Psoas muscle (tissue), 8 donors: ENCODE measurements at places on chromosomes 6 and 20.
A peak's percentile ranks its signal among the peaks of the same experiment; 100 is the strongest.

- no peak for DNase-seq
Observed at GRCh38 chr6:14798594-14798982, 447.3 kb upstream of the JARID2 start.

DNA sequence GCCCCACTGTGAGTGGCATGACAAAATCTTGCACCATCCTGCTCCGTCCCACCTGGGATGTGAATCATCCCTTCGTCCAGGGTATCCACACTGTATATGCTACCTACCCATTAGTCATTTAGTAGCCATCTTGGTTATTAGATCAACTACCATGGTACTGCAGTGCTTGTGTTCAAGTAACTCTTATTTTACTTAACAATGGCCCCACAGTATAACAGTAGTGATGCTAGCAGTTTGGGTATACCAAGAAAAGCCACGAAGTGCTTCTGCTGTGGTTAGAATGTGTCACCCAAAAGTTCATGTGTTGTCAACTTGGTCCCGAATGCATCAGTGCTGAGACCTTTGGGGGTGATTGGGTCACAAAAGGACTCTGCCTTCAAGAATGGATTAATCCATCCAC, 11.7 kb downstream of the OSER1 start:
- DNase-seq = no peak

DNA sequence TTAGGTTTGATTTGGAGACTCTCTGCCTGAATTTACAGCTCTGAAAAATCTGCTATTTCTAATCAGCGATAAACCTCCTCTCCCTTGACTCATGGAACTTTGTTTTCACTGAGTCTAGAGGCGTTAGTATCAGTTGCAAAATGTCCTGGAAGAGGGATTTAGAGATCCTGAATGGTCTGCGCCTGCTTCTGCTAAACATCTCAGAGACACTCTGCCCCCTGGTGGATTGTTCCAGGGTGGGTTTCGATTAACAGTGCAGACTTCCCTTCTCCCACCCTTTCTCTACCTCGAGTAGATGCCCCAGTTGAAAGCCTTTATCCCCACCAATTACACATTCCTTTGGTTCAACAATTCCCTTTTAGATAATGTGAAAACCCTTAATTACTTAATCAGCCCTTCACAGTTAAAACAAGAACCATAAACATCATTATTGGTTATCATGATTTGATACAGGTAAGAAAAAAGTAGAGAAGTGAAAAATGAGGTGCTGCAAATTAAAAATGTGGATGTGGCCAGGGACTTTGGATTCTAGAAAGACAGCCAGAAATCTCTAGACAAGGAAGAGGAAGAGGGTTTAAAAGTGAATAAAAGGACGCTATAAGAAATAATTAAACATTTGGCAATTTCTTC, 5.5 kb downstream of the HTR1B start:
- peak; percentile 57 for DNase-seq

- no peak for DNase-seq
Observed at GRCh38 chr6:53103993-53104675, 38.9 kb downstream of the FBXO9 start.

DNA sequence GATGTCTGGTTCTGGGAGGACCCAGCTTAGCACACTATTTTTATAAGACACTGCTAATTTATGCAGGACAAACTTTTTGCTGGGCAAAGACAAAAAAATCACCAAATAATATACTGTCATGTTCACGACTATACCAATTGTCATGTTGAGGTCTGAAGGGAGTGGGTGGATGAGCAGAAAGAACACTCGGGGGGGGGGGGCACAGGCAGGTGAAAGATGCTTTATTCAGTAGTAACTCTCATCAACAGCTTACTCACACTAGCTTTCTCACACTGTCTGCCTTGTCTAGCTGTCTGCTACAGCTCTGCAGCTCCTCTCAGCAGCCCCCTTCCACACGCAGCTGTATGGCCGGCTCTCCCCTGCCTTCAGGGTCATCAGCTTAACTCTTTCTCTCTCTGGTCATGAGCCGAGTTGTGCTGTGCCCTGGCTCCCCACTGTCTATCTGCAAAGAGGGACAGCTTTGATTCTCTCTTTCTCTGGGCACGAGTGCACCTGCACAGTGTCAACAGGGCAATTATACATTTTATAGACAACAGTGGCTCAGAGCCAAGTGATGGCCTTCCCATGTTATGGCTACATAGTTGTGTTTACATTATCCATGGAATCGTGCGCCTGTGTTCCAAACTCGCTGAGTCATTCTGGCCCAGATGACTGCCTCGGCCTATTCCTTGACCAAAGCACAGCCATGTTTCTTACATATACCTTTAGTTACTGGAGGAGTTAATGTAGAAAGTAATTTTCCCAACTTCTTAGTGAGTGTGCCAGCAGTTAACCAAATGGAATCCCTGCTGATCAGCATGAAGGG, 187.7 kb upstream of the PRSS16 start:
- no peak for DNase-seq

GRCh38 chr20:9441948-9442347, 72.4 kb upstream of the LAMP5 start:
- DNase-seq = no peak

GRCh38 chr20:52201395-52201794, 9.8 kb upstream of the ZFP64 start:
- DNase-seq = no peak

DNA sequence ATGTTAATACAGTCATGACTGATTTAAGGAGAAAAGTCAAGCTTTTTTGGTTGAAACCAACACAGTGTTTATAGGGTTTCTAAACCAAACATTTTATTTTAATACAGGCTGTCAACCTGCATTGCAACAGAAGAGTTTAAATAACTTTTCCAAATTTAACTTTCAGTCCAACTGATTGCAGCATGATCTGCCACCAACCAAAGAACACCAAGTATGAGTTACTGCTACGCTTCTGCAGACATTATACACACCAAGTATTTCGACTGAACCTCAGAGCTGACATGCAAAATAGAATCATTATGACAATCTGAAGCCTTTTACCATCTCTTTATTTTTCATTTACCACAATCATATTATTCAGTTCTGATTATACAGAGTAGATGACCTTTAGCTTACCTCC, 151.2 kb upstream of the DST start:
- no peak for DNase-seq

DNA sequence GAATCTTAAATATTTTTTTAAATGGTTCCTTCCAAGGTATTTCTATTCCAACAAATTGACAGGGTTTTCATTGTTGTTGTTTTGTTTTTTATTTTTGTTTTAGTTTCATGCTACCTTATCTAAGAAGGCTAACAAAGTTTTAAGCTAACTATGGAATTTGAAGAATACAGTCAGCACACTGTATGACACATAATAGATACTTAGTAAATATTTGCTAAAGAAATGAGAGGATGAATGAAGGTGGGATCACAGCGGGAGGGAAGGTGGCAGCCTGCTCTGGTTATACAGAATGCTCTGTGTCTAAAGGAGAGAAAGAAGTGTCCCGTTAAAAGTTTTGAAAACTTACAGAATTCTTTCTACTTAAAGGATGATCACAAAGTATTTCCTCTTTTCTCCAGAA, 43.7 kb upstream of the DST start:
- no peak for DNase-seq

- no peak for DNase-seq
Observed at GRCh38 chr20:9490631-9491030, 23.8 kb upstream of the LAMP5 start.

- DNase-seq = no peak
Observed at GRCh38 chr20:25991051-25991755, 294.6 kb upstream of the ZNF337 start.

DNA sequence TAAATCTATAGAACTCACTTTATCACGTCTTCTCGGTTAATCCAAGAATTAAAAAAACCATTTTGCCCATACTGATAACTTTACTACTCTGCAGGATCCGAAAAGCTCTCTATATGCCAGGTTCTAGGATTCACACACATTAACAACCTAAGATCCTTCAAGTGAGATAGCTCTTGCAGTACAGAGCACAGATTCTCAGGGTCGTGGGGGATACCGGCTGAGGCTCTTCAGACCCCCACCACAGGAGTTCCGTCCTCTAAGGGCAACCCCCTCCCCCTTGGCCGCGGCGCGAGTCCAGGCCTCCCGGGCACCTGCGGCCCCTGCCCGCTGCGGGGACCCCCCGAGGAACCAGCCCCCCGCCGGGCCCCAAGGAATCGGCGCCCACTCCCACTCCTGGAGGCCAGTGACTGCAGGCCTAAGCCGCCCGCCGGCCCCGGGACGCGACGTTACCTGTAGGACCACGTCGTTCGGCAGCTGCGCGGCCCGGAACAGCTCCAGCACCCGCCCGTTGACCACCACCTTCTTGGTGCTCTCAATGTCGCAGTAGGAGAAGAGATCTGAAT, 892 bp downstream of the REPS1 start:
- peak; percentile 65 for DNase-seq

GRCh38 chr6:72416744-72417465, 205.0 kb upstream of the KCNQ5 start:
- no peak for DNase-seq

DNA sequence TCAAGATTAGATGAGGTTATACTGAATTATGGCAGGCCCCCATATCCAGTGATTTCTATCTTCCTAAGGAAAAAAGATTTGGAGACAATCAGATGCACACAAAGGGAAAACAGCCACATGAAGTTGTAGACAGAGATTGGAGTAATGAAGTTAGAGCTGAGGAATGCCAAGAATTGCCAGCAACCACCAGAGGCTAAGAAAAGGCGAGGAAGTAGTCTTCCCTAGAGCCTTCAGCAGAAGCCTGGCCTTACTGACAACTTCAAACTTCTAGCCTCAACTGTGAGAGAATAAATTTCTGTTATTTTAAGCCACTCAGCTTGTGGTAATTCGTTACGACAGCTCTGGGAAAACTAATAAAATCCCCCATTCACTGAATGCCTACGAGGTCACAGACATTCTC, 473.9 kb downstream of the COL12A1 start:
- no peak for DNase-seq

DNA sequence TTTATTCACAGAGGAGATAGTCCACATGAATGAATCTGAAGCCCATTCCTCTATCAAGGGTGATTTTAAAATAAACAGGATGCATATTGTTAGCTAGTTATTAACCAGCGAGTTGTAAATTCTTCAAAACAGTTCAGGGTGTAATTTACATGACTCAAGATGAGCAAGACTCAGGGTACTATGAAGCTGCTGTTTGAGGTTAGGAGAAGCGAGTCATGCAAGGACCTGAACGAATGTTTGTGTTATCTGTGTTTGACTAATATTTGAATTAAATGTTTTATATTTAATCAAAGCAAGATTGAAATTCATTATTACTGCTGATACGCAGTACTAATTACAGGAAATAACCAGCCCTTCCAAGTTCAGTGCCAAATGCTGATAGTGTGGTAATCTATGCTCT, 191.1 kb downstream of the SAMD5 start:
- no peak for DNase-seq

DNA sequence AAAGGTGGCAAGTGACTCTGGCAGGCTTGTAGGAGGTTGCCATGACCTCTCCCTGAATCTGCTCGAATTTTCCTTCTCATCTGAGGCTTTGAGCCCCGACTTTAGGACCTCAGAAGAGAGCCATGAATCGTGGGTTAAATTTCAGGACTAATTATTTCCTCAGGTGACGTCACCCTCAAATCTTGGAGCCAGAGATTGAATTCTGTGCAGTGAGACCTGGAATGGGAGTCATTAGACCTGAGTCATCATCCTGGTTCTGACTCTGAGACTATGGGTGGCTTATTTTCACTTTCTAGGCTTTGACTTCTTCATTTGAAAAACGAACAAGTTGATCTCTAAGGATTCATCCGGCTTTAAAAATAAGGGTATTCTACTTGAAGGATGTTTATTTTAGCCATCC, 48.5 kb upstream of the PDYN start:
- DNase-seq = no peak

- no peak for DNase-seq
Observed at GRCh38 chr6:14274546-14275492, 157.2 kb downstream of the CD83 start.

DNA sequence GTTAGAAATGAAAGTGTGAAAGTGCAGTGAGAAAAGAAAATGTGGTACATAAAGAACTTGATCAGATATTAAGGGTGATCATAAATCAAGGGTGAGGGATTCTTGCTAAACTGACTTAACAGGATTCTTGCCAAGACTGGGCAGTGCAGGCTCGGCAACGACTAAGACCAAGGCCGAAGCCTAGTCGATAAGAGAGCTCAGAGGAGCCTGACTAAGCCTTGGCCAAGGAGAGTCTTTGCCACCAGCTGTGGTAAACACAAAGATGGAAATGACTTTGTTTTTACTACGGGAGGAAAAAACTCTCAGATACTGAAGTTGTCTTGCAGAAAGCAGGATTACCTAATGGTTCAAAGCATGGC, 196.6 kb downstream of the LY86 start:
- DNase-seq = no peak

GRCh38 chr6:132107896-132108295, 156.7 kb upstream of the CCN2 start:
- DNase-seq = no peak

- peak; percentile 64 for DNase-seq
Observed at GRCh38 chr20:21808863-21809664, 103.6 kb downstream of the PAX1 start.

GRCh38 chr6:108222504-108222903, 38.3 kb downstream of the SNX3 start:
- no peak for DNase-seq

- DNase-seq = no peak
Observed at GRCh38 chr6:158257425-158257759, 54.9 kb upstream of the TULP4 start.

GRCh38 chr20:14337400-14338171, at the start of gene FLRT3:
Gene FLRT3 (minus strand): TSS chr20:14337612. CDS start chr20:14327506, 10,106 bp downstream.
- DNase-seq = peak; percentile 49

DNA sequence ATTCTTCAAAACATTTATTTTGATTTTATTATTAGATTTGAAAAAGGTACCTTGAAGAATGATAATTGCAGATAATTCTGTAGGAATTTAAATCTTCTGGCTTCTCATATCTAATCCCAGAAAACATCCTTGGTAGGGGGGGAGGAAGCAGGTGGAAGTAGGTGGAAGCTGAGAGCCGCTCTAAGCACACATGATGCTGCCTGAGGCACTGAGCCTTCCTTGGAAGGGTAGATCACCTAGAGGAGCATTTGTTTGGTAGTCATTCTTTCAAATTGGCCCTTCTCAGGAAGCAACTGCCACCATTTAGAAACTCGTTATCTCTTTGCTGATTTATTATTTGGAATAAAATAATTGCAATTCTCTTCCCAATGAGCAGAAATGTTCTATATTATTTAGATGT, 623.3 kb downstream of the CD109 start:
- DNase-seq = no peak

DNA sequence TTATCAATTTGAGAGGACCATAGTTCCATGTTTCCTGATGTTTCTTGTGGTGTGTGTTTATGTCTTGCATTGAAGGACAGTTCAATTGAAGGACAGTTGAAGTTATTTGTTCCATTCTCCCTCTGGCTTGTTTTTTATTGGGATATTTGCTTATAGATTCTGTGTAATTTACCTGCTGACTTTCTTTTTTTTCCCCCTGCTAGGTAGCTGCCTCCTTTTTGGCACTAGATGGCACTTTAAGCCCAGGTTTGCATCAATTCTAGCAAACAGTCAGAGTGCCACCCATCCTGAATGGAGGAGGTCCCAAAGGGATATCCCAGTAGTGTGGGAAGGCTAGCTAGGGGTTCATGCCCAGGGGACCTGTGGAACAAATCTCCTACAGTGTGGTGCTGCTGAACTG, 78.1 kb downstream of the CFAP61 start:
- no peak for DNase-seq

GRCh38 chr6:13561624-13562267, 12.7 kb upstream of the SIRT5 start:
- no peak for DNase-seq

GRCh38 chr6:21149470-21149869, 444.1 kb upstream of the SOX4 start:
- DNase-seq = no peak

- DNase-seq = no peak
Observed at GRCh38 chr20:60806824-60807223, 445.2 kb upstream of the CDH4 start.
